ENCODE measurements at places on chromosomes 3 and 15.

- DNase-seq = no peak
Observed at GRCh38 chr15:25426896-25427610, 11.8 kb downstream of the UBE3A start.

DNA sequence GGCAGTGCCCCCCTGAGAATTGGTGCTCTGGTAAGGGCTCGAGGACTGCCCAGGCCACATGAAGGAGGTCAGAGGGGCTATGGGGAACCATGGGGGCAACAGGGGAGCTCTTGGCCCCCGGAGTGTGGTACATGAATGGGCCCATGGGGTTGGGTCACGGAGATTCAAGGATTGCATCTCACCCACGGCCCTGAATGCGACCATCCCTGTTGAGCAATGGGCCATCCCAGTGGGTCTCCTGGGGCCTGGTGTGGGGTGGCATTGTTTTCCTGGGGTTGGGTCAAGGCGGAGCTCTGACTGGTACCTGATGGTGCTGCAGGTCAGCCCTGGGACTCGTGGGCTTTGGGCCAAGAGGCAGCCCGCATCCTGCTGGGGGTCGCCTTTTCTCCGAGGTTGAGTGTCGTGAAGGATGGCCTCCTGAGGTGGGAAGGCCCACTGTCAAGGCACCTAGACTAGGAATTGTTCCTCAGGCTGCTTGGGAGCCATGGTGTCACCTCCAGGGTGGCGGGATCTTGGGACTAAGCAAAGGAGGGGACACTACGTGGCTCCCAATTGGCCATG lies 198.3 kb downstream of the UBE3A start:
- no peak for DNase-seq

GRCh38 chr15:85412066-85412465 lies 31.7 kb downstream of the AKAP13 start:
- DNase-seq = no peak

DNA sequence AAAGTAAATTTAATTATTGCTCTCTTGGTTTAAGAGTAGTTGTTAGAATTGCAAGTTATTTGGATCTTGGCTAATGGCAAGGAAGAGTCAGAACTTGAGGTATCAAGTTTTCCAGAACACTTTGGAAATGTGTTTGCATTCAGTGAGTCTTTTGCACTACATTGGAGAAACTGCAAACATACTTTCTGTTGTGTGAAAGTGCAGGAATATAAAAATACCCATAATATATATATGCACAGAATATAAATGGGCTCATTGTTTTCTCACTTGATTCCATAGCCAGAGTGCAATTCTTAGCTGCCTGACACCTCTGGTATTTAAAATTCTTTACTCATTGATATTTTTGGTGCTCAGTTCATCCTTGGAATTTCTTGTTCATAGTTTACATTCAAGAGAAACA lies 92.9 kb downstream of the HCN4 start:
- DNase-seq = no peak

- no peak for DNase-seq
Observed at GRCh38 chr15:99125061-99125891, 20.4 kb downstream of the SYNM start.

DNA sequence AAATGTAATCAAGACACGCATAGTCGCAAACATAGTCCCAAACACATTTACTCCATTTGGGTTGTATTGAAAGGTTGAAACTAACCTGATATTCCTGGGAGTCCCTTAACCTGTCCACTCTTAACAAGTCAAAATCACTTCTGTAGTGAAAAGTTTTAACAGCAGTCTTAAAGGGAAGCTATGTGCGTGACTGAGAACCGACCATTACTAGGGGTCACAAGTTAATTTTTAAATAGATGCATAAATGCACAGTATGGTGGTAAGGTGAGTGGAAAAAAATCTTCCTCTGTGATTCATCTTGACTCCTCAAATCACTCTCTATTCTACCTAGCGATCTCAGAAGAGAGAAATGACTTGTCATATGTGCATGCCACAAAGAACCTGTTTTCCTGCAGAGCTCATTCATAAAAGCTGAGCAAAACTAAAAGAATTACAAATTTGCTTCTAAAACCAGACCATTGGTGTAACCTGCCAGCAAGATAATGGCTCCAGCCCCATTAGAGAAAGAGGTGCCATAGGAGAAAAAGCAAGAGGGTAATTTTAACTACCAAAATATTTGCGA lies 4.8 kb downstream of the GPR15 start:
- DNase-seq = no peak

DNA sequence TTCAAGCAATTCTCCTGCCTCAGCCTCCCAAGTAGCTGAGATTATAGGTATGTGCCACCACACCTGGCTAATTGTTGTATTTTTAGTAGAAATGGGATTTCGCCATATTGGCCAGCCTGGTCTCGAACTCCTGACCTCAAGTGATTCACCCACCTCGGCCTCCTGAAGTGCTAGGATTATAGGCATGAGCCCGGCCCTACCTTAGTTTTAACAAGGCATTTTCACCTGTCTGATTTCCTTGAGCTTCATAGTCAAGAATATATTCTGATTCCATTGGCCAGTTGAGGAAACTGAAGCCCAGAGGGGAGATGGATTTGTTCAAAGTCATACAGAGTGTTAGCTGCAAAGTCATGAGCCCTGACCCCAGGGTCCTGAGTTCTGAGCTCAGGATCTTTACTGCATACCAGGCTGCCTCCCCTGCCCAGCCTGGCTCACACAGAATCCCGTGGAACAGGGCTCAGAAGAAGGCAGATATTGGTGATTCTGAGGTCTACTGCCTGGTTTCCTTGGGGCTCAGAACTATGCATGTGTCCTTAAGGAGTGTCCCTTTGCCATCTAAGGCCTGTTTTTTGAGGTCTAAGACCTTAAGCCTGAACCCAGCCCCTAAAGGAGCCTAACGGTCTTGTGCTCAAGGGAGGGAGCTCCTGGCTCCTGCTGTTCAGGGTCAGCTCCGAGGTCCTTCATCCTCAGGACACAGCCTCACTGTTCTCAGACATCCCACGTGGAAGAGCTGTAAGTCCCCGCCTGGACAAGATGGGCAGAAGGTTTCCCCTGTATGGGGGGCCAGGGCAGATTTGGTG lies 134.4 kb downstream of the SMAD6 start:
- DNase-seq = no peak

DNA sequence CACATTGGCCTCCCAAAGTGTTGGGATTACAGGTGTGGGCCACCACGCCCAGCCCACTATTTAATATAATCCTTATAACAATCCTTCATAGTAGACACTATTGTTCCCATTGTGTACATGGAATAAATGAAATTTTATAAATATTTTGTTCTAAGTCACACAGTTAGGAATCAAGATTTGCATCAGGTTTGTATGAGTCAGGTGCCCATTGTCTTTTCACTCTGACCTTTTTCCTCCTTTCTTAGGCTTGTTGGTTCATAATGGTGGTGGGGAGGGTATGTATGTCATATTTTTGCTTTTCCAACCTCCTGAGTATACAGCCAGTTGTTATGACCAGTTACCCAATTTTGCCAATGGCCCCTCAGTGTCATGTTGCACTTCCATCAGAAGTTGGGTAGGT lies 18.0 kb upstream of the SLC30A4 start:
- DNase-seq = no peak

DNA sequence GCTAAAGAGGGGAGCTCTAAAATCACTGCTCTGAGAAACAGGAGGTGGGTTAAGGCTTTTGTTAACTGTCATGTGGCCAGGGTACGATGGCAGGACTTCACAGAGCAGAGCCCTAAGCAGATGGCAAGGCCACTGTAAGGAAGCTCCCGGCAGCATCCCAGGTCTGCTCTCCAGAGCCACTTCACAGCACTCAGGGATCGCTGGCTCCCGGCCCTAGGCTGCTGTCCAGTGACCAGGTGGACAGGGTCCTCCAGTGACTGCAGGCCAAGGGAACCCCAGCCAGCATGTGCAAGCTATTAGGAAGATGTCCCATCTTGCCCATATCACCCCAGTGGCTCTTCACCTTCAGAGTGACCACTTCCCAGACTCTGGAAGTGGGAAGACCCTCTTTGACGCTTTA lies 10.4 kb downstream of the TMEM41A start:
- no peak for DNase-seq

DNA sequence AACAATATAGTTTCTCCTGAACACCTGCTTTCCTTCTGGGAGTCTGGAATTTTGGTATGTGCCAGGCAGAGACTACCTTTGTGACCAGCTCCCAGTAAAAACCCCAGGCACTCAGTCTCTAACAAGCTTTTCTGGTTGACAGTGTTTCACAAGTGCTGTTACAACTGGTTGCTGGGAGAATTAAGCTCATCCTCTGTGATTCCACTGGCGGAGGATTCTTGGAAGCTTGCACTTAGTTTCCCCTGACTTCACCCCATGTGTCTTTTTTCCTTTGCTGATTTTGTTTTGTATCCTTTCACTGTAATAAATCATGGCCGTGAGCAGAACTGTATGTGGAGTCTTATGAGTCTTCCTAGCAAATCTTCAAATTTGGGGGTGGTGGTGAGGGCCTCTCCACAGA lies 5.7 kb upstream of the TAGLN3 start:
- no peak for DNase-seq

- DNase-seq = no peak
Observed at GRCh38 chr3:187900993-187901755, 155.9 kb upstream of the BCL6 start.

DNA sequence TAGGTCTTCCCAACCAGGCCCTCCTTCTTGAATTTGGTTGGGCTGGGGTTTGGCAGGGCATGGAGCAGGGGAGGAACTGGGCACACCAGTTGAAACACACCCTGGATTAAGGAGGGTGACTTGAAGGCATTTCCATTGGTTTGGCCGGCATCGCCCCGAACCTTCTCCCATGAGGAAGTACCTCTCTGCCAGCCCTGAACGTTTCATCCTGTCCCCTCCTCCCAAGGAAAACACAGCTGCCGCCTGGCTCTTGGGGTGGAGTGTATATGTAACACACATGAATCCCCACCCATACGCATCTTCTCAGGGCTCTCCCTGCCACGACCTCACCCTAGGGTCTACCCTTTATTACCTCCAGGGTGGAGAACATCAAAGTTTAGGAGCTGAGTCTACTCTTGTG lies 14.6 kb downstream of the UBAP1L start:
- no peak for DNase-seq

DNA sequence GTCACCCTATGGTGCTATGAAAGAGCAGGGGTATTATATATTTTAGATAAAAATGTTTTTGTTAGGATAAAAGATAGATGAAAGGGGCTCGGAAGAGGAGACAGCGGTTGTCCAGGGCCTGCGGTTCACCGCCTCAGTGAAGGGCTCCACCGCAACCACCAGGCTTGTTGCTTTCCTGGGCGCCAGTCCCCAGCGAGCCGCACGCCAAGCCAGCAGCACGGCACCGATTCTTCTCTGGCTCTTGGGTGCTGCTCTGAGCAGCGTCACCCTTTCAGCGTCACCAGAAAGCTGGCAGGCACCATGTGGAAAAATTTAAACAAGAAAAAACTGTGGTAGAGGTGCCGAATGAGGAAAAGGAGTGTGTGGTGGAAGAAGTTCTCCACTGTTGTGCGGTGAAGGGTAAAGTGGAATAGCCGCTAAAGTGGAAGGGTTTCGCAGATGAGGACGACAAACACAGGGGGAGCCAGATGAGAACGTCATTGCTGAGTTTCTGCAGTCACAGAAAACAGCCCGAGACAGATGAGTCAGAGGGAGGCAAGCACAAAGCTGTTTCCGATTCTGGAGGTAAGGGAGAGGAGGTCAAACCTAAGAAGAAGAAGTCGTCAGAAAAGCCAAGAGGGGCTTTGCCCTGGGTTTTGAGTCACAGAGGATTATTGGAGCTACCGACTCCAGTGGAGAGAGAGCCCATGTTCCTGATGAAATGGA lies 569.2 kb downstream of the ZBBX start:
- DNase-seq = no peak

DNA sequence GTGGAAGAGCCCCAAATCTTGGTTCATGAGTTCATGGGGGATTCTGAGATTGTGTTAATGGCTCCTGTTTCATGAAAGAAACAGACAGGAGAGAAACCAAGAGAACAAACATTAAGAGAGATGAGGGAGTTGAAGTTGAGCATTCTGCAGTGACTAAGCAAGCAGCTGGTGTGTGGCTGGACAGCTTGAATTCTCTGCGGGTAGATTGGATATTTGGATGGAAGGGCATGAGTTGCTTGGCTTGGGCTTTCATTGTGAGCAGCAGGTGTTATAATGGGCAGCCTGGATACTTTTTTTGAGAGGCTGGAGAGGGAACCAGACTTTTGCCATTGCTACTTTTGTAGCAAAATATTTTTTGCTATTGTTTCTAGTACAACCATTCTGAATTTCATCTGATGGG lies 346.8 kb upstream of the SATB1 start:
- no peak for DNase-seq

- no peak for DNase-seq
Observed at GRCh38 chr3:32106929-32107362, 526 bp downstream of the GPD1L start.

DNA sequence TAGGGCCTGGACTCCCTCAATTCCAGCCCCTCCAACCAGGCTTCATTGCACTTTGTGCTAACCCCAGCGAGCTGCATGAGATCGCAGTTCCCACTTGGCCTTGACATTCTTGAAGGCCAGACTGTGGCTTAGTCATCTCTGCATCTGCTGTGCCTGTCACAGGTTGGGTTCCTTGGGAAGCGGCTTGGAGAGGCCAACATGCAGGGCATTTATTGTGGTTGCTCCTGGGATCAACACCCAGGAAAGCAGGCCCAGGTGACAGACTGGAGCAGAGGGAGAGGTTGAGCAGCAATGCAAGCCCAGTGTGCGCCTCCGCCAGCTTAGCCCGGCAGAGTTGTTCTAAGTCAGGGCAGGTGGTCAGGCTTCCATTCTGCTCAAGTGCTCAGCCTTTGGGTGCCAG lies 10.5 kb downstream of the ABCF3 start:
- no peak for DNase-seq

Data from hypothalamus (tissue), 51 donors.